Stimulated activated CD4-positive, alpha-beta T cell treated with anti-CD3 and anti-CD28 coated beads, Interleukin-15, amount 100 ng/mL, for 1 hour (primary cell): ENCODE measurements at places on chromosomes 7 and 10.

DNA sequence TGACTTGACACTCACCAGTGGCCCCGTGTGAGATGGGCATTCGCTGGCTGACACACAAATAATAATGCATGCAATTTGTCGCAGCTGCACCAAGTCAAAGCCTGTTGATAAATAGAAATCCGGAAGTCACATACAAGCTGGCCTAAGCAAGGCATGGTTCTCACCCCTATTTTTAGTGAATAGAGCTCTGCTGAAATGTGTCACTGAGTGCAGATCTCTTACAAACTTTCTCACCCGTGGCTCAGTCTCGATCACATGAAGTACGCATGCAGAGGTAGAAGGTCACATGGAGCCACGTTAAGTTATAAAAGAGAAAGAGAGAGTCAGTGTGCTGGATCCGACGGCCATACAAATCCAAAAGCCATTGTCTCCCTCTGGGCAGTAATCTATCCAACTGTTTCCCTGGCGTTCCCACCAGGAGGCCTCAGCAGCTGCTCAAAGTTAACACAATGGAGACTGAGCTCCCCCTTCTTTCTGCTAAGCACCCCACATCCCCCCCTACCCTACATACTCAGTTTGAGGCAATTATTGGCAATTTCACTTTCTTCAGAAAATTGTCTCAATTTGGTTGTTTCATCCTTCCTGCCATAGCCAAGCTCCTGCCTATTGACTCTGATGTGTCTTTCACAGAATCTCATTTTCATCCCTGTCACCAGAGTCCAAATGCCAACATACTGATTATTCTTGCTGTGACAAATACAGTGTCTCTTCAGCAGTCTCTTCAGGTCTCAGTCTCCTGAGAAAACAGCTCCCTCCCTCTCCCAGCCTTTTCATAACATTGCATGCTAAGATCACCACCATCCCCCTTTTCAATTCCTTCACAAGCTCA, 473.3 kb upstream of the NRP1 start:
- no peak for DNase-seq

GRCh38 chr7:121196286-121196685, 132.5 kb upstream of the WNT16 start:
- no peak for DNase-seq

DNA sequence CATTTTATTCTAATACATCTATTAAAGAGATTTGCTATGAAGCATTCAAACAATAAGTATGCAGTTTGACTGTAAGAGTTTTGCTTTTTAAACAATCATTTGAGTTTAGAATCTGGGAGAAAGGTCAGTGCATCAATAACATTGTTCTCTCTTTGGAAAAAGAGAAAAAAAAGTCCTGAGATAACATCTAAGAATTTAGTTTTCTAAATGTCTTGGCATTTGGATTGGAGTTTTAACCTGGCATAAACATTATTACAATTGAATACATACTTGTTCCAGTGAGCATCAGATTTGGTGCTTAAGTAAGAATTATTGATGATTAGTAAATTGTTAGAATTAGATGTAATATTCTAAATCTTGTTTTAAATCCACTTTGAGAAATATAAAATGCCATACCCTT, 47.2 kb upstream of the AKR1E2 start:
- no peak for DNase-seq

GRCh38 chr10:92696606-92697383, 7.0 kb downstream of the HHEX start:
- no peak for DNase-seq

DNA sequence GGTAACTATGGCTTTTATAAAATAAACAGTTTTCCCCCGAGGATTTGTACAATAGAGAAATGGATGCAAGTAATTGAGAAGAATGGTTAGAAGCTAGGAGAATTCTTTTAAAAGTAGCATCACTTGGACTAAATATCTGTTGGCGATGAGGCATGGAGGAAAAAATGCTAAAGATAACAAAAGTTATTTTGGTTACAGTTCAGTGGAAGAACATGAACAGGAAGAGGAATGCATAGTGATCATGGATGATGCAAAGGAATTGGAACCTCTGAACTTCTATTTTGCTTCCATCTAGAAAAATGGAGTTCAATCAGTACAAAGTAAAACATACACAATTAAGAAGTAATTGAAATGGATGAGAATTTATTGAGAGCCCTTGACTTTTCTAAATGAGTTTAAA, 32.9 kb downstream of the ENTPD1 start:
- no peak for DNase-seq

- no peak for DNase-seq
Measured at GRCh38 chr10:71396084-71396710, 523 bp upstream of the CDH23 start.

DNA sequence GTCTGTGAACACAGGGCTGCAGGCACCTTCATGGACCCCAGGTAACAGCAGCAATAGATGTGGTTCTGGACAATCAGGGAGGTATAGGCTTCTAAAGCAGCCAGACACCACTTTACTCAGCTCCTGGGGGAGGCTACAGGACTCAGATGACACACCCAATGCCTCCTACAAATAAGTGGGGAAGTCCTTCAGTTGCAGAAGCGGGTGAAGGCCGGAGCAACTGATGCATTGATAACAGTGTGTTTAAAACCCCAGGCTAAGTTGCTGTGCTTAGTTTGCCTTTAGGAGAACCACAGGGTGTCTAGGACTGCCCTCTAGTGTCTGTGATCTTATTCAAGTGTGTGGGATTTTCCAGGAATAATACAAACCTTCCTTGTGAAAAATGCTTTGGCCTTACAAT, 5.9 kb upstream of the ITGA8 start:
- no peak for DNase-seq

GRCh38 chr10:61492364-61492995, 39.3 kb upstream of the TMEM26 start:
- DNase-seq, result no peak

GRCh38 chr7:123655614-123656013, at the start of gene LMOD2:
TSS of gene LMOD2 (plus strand) at chr7:123655866. CDS start at chr7:123655964, 98 bp downstream.
- DNase-seq, result no peak

GRCh38 chr10:75525067-75525466, 93.6 kb downstream of the LRMDA start:
- DNase-seq, result no peak

DNA sequence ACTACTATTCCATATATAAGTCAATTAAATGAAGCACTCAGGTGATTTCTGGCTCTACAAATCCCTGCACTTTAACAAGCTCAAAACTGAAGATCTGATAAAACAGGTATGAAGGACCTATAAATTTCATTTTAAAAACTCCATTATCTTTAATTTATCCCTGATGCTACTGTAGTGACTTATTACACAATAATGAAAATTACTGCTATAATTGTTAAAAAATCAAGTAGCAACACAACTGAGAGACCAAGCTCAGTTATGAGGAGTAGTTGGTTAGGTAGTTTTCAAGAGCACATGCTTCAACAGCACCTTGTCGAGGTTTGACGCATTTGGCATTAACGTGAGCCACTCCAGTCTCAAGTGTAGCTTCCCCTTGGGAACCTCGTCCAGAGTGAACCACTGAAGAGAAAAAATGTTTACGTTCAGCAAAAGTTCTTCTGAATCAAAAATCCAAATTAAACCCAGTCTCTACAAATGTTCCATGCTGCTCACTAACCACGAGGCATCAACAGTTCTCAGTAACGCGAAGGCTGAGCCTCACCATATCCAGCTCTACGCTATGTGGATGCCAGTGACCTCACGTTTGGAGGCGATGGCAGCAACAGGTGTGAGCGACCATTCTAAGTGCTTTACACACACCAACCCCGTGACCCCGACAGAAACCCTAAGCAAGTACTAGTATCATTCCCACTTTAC, 55.3 kb upstream of the NCAPG2 start:
- DNase-seq, result no peak

DNA sequence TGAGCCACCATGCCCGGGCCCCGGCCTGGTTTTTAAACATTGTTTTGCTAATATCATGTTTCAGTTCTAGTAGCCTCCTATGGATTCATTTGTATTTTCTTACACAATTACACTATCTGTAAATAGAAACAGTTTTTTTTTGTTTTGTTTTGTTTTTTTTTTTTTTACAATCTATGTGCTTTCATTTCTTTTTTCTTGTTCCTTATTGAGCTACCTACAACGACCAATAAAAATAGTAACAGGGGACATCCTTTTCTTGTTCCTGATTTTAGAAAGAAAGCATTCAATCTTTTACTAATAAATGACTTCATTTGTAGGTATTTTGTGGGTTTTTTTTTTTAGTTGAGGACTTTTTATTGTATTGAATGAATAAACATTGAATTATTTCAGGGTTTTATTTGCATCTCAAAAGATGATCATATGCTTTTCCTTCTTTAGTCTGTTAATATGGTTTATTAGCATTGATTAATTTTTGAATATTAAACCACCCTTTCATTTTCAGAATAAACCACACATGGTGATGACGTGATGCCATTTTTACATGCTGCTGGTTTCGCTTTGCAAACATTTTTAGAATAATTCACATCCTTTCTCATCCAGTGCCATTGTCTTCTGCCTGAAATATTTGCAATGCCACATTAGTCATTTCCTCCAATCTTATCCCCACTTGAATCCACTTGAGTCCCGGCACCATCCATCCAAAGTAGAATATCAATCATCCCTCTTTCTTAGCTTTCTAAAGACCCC, 18.1 kb upstream of the AKR1E2 start:
- DNase-seq, result no peak

GRCh38 chr10:132138596-132138995, 48.2 kb upstream of the DPYSL4 start:
- DNase-seq, result no peak

- no peak for DNase-seq
Measured at GRCh38 chr7:97002555-97003261, 2.6 kb upstream of the DLX6 start.

DNA sequence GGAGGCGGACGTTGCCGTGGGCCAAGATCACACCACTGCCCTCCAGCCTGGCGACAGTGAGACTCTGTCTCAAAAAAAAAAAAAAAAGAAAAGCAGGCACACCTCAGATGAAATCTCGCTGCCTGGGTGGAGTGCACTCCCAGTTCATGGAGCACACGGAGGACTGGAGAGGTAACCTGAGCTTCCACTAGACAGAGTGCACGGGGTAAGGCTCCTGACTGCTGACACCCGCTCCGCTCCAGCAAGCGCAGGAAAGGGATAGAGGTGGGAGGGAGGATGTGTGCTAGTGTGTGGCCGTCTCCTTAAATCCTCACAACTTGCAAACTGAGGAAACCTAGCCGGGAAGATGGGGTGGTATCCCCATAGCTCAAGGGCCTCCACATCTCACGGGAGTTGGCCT, 50.8 kb downstream of the FAM53B start:
- DNase-seq, result no peak

- no peak for DNase-seq
Measured at GRCh38 chr7:147547252-147547897, 1043.2 kb upstream of the C7orf33 start.

DNA sequence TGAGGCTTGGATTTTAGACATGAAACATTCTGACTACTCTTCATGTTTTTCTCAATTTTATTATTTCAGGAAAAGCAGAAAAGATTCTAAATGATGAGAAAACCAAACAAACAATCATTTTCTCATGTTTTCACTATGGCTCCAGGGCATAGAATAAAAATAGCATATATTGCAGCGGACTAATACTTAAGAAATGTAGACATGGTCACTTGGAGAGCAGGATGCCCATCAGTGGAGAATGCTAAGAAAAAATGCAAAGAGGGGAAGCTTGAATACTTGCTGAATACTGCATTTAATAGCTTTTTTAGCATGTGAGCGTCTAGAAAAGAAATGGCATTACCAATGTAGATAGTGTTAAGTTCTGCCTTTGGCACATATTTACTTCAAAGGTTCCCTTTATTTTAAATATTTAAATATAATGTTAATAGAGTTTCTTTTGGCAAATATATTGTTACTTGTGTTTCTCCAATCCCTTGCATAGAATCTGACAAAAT, 107.9 kb downstream of the PPP1R17 start:
- no peak for DNase-seq

DNA sequence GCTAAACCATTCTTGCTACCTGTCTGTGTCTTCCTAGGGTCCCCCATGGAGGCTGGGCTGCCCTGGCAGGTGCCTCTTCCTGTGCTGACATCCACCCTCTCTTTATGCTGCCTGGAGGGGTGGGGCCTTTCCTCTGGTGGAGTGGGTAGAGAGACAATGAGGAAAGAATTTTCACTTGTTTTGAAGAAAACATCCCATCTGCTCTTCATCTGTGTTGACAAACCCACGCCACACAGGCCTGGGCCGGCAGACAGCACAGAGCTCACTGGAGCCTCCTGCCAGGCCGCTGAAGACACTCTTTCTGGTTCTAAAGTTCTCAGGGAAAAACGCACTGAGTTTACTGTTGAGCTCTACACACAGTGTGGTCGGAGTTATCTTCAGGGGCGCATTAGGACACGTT, 328.2 kb downstream of the GLRX3 start:
- no peak for DNase-seq

DNA sequence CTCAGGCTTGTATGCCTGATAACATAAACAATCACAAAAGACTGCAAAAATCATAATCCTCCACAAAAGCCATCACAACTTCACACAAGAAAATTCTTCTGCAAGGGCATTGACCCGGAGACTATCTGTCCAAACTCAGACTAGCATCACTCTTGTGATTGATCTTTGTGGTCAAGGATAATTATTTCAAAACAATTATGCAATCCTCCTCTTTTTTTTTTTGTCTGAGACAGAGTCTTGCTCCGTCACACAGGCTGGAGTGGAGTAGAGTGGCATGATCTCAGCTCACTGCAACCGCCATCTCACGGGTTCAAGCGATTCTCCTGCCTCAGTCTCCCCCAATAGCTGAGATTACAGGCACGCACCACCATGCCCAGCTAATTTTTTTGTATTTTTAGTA, 22.2 kb downstream of the CDNF start:
- DNase-seq, result no peak

DNA sequence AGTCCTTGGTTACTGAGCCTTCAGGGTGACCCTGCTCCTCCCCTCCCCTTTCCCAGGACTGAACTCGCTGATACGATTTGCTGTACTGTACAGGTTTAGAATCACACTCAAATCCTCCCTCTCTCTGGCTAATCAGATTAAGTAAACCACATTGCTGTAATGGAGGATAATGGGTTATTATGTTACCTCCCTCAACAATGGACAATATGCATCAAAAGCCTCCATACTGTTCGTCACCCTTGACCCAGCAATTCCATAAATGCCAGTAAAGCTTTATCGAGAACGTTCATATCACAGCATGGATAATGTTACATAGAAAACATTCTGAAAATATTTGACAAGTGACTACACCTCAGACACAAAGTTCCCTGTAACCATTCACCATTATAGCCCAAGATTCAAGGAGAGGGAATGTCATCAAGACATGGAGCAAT, 61.7 kb downstream of the FAM107B start:
- no peak for DNase-seq

DNA sequence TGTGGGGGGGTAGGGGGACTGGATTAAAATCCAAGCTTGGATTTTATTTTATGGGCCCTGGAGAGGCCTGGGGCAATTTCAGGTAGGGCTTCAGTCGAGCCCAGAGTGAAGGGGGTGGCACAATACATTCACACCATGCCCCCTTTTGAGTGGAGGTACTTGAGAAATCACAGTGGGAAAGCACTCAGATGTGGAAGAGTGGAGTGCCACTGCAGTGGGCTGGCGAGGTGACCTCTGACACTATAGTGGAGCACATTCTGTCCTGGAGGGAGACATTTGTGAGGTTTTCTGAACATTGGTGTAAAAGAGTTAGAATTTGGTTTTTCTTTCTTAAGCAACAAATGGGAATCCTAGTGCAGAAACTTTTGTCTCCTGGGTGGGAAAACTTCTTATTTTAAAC, 143.2 kb downstream of the WNT2 start:
- no peak for DNase-seq

GRCh38 chr10:113056441-113057021, 106.5 kb downstream of the TCF7L2 start:
- no peak for DNase-seq
